T-cell (primary cell): ENCODE measurements at places on chromosomes 4 and X.

DNA sequence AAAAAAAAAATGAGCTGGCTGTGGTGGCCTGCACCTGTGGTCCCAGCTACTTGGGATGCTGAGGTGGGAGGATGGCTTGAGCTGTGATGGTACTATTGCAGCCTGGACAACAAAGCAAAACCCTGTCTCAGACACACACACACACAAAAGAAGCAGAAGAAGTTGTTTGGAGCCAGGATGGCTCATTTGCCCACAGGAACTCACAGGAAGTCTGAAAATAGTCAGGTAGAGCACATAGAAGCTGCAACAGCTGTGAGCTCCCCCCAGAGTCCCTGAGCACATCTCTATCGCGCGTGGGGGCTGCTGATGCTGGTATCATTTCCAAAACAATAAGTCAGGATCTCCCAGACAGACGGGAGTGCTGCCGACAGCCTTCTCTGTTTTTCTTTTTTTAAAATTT lies 13.4 kb upstream of the DHRSX start:
- DNase-seq, result no peak

- DNase-seq, result no peak
These were observed 50.3 kb downstream of the FTHL17 start for GRCh38 chrX:31021537-31021936.

DNA sequence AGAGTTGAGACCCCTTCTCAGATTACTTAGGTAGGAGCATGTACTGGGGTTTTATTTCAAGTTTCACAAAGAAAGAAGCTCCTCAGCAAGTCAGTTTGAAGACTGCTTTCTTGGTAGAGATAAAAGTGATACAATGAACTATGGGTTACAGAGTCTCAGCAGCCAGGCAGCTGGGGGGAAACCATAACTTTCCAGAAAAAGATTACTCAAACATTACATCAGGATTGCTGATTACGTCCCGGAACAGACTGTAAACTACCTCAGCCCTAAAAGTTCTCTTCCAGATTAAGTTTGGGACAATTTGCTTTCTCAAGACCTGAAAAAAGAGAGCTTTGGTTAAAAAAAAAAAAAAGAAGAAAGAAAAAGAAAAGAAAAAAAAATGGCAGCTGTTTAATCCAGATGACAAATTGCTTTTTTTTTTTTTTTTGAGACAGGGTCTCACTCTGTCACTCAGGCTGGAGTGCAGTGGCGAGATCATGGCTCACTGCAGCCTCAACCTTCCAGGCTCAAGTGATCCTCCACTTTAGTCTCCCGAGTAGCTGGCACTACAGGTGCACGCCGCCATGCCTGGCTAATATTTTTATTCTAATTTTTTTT lies 16.6 kb downstream of the SAT1 start:
- DNase-seq, result no peak

GRCh38 chr4:38803833-38804653 lies 548 bp downstream of the TLR1 start:
- no peak for DNase-seq

DNA sequence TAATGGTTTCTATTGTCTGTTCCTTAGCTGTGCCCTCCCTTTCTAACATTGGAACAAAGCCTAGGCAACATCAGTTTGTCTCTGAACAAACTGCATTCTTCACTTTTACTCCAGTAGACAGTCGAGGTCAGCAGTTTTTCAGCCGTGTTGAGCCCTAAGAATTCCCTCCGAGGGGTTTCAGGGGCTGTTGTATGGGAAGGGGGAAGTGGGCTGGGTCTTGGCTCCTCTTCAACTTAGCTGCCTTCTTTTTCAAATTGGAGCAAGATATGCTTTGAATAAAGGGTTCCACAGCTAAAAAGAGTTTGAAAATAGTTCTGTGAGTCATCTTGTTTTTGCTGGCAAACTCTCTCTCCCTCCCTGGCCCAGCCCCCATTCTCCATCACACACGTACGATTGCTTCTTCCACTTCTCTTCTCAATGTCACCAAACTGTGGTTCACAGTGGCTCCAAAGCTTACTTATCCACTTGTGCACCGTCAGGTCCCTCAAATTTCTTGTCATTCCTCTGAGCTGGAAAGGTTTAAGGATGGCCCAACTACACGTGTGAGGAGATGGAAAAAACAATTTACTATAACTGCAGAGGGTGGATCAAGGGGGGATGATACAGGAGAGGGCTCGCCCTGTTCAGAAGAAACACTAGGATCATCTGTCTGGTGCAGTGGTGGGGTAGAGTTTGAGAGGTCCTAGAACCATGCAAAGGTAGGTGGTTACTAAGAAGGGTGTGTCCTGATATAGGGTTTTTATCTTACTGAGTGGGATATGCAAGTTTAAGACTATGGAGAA lies 9.2 kb upstream of the MAML3 start:
- no peak for DNase-seq

DNA sequence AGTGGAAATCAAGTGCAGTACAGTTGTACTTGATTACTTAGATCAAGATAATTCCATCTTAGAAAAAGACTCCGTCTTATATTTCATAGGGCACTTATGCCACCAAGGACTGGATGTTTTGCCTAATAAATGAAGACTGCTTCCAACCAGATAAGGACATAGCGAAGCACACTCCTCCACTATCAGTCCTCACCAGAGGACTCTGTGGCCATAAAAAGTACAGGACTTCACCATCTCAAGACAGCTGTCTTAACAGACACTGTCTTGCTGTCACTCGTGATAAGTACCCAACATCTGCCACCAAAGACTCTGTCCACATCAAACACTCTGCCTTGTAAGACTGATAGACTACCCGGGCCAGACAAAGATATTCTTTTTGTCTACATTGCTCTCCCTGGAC lies 352.0 kb downstream of the TRAM1L1 start:
- DNase-seq, result no peak

- DNase-seq, result no peak
These were observed 54.1 kb upstream of the VEGFD start for GRCh38 chrX:15438332-15438731.

GRCh38 chr4:182740256-182740655 lies 176.9 kb downstream of the DCTD start:
- no peak for DNase-seq

DNA sequence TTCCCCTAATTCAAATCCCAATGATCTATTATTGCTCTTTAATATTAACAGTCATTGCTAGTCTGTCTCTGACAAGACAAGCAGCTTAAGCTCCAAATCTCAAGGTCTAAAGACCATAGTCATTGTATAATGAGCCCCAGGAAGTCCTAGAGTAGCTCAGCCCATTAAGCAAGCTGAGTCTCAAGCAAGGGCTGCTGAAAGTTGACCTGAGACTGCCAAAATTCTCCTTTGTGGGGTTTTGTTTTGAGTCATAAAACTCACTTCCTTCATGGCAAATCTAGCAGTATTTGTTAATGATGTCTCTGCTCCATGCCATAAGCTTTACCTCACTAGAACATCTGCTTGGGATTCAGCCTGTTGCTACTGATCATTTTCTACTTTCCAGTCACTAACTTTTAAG lies 313.2 kb downstream of the ANTXR2 start:
- DNase-seq, result no peak

GRCh38 chrX:118116713-118117550 lies at the start of gene KLHL13:
TSS of gene KLHL13 (minus strand) at chrX:118116810. CDS start at chrX:118028473, 88,337 bp downstream.
- no peak for DNase-seq

GRCh38 chr4:14871676-14872430 lies 130.4 kb upstream of the CPEB2 start:
- DNase-seq, result peak; percentile 18

DNA sequence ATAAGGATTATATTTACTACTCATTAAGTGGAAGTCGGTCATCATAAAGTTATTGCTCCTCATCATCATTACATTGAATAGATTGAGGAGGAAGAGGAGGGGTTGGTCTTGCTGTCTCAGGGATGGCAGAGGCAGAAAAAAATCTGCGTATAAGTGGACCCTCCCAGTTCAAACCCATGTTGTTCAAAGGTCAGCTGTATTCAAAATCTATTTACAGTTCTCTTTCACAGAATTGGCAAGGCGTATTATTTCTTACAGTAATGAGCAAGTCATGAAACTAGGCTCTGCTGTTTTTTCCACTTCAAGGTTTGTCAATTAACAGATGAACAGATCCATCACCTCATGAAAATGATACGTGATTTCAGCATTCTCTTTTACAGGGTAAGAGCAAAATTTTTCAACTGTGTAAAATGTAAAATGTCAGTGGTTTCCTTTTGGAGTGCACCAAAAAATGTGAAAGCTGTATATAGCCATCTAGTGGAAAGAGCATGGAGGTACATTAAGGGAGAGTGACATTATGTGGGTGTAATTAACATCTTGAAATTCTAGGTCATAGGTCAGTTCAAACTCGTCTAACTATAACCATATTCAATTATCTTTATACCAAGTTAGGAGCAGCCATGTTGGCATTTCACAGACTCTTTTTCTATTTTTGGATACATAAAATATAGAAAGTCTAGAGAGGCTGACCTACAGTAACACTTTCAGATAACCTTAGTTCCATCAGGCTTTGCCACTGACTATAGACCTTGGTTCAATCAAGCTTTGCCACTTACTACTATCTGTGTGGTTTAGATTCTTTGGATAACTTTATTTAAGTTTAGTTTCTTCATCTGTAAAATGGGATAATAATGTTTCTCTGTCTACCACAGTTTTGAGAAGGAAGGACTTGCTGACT lies 30.1 kb downstream of the NEIL3 start:
- no peak for DNase-seq

GRCh38 chrX:17323397-17323796 lies 51.6 kb upstream of the NHS start:
- DNase-seq, result no peak

- DNase-seq, result no peak
These were observed 160.0 kb upstream of the NAP1L5 start for GRCh38 chr4:88857588-88857987.

DNA sequence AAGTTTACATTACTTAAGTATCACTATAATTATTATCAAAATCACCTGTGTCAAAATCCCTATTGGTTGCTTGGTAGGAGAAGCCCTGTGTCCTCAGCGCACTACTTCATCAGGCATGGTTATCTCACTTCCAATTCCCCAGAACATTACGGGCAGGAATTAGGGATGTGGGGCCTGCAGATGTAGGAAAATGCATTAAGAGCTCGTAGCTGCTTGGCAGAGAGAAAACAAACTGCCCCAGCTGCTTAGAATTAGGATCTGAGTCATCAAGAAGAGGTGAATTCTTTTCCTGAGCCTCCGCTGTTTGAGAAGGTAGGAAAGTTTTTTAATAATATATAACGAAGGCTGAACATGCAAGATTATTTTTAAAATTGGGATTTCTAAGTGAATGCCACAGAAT lies 31.1 kb upstream of the CLNK start:
- no peak for DNase-seq

DNA sequence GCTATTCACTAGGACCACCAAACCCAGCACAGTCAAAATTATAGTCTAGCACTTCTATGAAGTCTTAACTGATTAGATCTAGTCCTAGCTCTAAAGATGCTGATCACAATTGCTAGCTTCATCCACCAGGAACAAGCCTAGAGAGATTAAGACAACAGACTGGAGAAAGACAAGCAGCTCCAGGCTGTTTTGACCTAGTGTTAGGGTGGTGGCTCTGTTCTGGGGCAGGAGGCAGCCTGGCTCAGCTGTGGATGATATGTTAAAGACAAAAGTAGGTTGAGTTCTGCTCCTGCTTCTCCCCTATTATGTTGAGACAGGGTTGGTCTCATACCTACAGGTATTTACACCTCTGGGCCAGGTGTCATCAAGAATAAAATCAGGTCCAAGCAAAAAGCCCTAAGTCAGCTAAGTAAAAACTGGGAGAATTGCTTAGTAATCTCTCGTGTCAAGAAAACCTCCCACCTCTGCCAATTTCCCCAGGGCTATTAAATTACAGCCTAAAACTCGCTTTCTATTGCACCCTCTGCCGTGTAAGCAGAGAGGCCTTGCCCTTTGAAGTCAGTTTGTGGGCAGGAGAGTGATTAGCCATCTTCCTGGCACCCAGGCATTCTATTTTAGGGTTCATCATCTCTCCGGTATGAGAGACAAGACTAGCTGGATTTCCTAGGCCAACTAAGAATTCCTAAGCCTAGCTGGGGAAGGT lies 39.9 kb downstream of the RAB40AL start:
- no peak for DNase-seq

- no peak for DNase-seq
These were observed 595.7 kb upstream of the EPHA5 start for GRCh38 chr4:66266035-66266434.

DNA sequence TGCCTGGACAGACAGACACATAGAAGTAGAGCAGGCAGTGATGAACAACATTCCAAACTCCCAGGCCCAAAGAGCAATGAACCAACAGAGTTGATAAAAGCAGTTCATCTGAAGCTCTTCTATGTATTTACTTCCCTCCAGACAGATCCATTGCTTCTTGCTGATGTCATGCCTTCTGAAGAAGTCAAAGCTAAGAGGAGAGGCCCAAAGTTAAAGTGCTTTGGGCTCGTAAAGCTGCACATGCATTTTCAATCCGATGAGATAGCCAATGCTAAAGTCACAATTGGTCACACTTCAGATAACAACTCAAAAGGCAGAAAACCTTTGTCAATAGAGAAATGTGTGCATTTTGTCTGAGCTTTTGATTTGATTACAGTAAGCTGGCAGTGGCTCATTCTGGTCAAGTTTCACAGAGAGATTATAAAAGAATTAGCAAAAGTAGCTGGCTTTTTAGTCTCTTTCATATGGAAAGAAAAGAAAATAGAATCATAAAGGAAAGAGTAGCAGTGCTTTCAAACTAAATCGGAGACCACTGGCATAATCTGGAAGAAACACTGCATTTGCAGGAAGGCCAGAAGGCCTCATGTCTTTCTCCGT lies 82.0 kb downstream of the GPC4 start:
- no peak for DNase-seq

GRCh38 chr4:15702941-15703403 lies at the start of gene BST1:
TSS of gene BST1 (plus strand) at chr4:15703065. CDS start at chr4:15703145, 80 bp downstream.
- peak; percentile 44 for DNase-seq

- DNase-seq, result no peak
These were observed 96.3 kb upstream of the NOCT start for GRCh38 chr4:138919094-138919936.

DNA sequence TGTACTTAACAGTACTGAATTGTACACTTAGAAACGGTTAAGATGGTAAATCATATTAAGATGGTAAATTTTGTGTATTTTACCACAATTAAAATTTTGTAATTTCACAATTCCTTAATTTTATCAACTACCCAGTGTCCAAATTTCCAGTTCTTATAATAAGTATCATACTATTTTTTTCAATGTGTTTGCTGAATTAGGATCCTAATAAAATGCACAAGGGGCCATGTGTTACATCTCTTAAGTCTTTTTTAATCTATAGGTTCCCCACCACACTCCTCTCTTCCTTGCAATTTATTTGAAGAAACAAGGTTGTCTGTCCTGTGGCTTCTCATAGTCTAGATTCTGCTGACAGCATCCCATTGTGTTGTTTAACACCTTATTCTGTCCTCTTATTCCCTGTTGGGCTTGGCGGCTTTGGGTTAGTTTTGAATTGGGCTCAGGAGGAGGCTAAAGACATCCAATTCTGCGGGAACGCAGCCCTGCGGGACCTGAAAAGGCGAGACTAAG lies 533 bp upstream of the SYAP1 start:
- DNase-seq, result no peak

GRCh38 chr4:159767406-159767805 lies 664.5 kb downstream of the RAPGEF2 start:
- no peak for DNase-seq

- DNase-seq, result no peak
These were observed 21.2 kb upstream of the GLRA2 start for GRCh38 chrX:14508025-14508690.
